ENCODE measurements at places on chromosomes 6 and 20. TPM values are rescaled to one million over a fixed set of nuclear protein-coding genes. Genes with fewer than 3 reads are reported as not detected.

The BTNL2 gene
- total RNA-seq = not detected

The DEF6 gene
- total RNA-seq = 5.7 TPM

The MUCL3 gene
- not detected for total RNA-seq

The MLN gene
- not detected for total RNA-seq

The SASH1 gene
- 41.7 TPM for total RNA-seq

The THBS2 gene
- total RNA-seq = 0.07 TPM

The HLA-DQA2 gene
- total RNA-seq = not detected

DNA sequence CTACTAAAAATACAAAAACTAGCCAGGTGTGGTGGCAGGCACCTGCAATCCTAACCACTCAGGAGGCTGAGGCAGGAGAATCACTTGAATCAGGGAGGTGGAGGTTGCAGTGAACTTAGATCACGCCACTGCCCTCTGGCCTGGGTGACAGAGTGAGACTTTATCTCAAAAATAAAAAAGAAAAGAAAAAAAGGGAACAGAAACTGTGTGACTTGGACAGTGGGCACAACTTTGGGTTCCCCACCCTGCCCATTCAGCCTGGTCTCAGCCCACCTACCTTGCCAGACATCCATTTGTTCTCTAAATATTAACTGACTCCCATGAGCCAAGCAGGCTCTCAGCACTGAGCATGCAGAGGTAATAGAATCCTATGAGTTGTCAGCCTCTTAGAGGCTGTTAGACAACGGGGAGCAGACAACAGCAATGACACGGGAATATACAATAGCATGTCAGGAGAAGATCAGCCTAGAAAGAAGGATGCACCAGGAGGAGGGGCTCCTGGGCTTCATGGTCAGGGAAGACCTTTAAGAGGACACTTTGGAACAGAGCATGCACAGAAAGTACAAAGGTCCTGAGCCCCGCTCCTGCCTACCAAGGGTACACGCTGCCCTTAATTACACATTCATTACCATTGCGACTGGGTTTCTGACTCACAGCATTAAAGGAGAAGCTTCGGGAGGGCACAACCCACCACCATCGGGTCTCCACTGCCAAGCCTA, 20.0 kb downstream of the FAM209B start:
- peaks cover 20% of the 10 kb centered on the region for H3K4me1 ChIP-seq
- DNase-seq = no peak
- no peak overlapping the region for H3K27ac ChIP-seq
- no peaks in the 10 kb centered on the region for H3K27me3 ChIP-seq
- no peaks in the 10 kb centered on the region for H3K36me3 ChIP-seq
- no peak overlapping the region for H3K4me3 ChIP-seq

- no peaks in the 10 kb centered on the region for H3K4me1 ChIP-seq
- H3K4me3 ChIP-seq = no peak overlapping the region
- H3K36me3 ChIP-seq = no peaks in the 10 kb centered on the region
- H3K27ac ChIP-seq = no peak overlapping the region
Measured at GRCh38 chr6:90859056-90859455, 272.2 kb upstream of the MAP3K7 start.

DNA sequence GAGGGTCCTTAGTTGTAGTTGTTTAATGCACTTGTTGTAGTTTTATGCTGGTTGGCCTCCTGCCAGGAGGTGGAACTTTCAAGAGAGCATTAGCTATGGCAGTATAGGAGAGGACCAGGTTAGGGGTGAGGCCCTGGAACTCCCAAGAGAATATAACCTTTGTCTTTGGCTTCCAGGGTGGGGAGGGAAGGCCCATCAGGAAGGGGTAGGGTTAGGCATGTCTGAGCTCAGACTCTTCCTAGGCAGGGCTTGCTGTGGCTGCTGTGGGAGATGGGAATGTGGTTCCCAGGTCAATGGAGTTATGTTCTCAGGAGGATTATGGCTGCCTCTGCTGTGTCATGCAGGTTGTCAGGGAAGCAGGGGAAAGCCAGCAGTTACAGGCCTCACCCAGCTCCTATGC, 20.0 kb upstream of the GABRR1 start:
- no peak overlapping the region for H3K27ac ChIP-seq
- H3K4me3 ChIP-seq = no peak overlapping the region
- no peaks in the 10 kb centered on the region for H3K36me3 ChIP-seq
- no peaks in the 10 kb centered on the region for H3K4me1 ChIP-seq
- no peaks in the 10 kb centered on the region for H3K27me3 ChIP-seq

DNA sequence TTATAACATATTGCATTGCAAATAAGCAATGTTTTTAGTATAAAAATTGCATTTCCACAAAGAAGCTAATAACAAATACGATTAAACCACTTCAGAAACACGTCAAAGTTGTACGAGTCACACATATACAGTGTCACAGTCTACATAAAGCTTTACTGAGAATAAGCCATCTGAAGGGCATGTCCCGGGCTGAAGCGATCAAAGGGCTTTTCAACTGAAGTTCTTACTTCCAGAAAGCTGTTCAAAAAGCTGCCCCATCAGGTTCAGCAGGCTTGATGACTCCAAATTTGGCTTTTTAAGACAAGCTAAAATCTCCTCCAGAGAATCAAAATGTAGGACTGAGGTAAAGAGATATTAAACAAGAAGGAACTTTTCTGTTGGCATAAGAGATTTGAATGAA, 37.5 kb upstream of the HAO1 start:
- no peak for DNase-seq
- H3K36me3 ChIP-seq = no peaks in the 10 kb centered on the region
- H3K27ac ChIP-seq = no peak overlapping the region

GRCh38 chr20:47586649-47587294, 85.1 kb downstream of the NCOA3 start:
- no peak overlapping the region for H3K27ac ChIP-seq
- H3K27me3 ChIP-seq = no peaks in the 10 kb centered on the region
- H3K36me3 ChIP-seq = 0 out of 2 replicates have a peak, but pooled peaks cover 1% of the 10 kb centered on the region

- no peak for DNase-seq
- H3K4me1 ChIP-seq = no peaks in the 10 kb centered on the region
- H3K27me3 ChIP-seq = no peaks in the 10 kb centered on the region
- H3K4me3 ChIP-seq = no peak overlapping the region
- H3K27ac ChIP-seq = no peak overlapping the region
Measured at GRCh38 chr6:36660771-36661471, 17.6 kb upstream of the CDKN1A start.

GRCh38 chr20:34049897-34050695, 56.4 kb downstream of the RALY start:
- no peak overlapping the region for H3K27ac ChIP-seq
- no peaks in the 10 kb centered on the region for H3K27me3 ChIP-seq
- no peak overlapping the region for H3K4me3 ChIP-seq
- peaks cover 35% of the 10 kb centered on the region for H3K4me1 ChIP-seq
- H3K36me3 ChIP-seq = peaks cover 1% of the 10 kb centered on the region

GRCh38 chr6:14454473-14454775, 336.9 kb downstream of the CD83 start:
- H3K4me3 ChIP-seq = no peak overlapping the region
- H3K27ac ChIP-seq = no peak overlapping the region
- H3K27me3 ChIP-seq = no peaks in the 10 kb centered on the region
- H3K36me3 ChIP-seq = no peaks in the 10 kb centered on the region
- H3K4me1 ChIP-seq = no peaks in the 10 kb centered on the region

DNA sequence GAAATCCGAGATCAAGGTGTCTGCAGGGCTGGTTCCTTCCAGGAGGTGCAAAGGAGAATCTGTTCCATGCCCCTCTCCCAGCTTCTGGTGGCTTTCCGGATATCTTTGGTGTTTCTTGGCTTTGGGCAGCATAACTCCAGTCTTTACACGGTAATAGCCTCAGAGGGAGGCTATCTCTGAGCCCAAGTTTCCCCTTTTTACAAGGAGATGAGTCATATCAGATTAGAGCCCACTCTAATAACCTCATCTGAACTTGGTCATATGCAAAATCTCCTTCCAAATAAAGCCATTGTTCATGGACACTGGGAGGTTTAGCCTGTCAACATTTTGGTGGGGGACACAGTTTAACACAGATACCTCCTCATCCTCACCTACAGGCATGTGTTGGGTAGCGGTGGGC, 213.7 kb downstream of the ATXN1 start:
- DNase-seq = no peak
- H3K4me1 ChIP-seq = no peaks in the 10 kb centered on the region
- no peak overlapping the region for H3K4me3 ChIP-seq
- H3K27ac ChIP-seq = no peak overlapping the region
